ENCODE measurements at places on chromosomes 5 and 9. TPM values are rescaled to one million over a fixed set of nuclear protein-coding genes. Genes with fewer than 3 reads are reported as not detected.

DNA sequence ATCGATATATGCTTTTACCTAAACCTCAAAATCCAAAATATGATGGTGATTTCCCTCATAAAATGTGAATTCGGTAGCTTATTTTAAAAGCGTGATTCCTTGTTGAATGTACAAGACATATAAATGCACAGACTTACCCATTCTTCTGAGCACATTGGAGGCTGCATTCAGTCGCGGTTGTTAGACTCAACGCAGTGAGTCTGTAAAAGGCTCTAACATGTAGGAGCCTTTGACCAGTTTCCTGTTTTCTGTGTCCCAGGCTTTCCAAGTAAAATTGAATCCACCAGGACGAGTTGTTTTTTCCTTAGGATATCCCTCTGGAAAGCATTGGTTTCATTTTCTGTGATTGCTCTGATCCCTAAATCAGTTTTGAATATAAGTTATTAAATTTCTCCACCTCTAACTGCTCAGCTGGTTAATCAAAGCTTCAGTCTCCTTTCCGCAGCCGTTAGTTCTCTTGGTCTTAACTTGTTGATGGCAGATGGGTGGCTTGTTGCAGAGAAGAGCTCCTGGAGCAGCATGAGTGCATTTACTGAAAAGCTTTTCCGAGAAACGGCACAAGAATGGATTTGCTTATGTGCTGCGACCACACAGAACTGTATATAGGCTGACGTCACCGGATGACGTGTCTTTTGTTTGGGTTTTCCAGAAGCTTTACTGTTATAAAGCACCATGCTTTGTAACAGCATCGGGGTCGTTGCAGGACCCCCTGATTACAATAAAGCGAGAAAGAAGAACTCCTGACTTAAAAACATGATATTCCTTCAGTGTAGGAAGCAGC lies at the start of gene LRRTM2:
Gene LRRTM2 (minus strand): TSS at position 565 of the 781 bp plus-strand sequence. CDS start 424 bp downstream, at position 141.
- DNase-seq: peak; percentile 88

DNA sequence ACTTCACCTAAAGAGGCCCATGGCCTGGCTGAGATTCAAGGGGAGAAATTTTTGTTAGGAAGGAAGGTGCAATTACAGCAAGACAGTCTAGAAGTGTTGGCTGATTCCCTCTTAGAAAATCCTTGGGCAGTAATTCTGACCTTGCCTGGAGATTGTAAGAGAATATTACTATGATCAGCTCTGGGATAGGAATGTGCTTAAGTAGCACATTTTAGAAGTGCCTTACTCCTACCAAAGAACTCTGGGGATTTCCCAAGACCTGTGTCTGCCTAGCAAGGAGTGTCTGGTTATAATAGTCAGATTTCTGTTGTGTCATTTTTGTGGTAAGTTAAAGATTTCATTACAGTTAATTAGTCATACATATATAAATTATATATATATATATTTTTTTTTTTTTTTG lies 52.3 kb downstream of the NLN start:
- peak; percentile 21 for DNase-seq

Gene S1PR3
- 26.2 TPM for total RNA-seq

- no peak for DNase-seq
Measured at GRCh38 chr5:2738700-2739359, 12.6 kb downstream of the IRX2 start.

DNA sequence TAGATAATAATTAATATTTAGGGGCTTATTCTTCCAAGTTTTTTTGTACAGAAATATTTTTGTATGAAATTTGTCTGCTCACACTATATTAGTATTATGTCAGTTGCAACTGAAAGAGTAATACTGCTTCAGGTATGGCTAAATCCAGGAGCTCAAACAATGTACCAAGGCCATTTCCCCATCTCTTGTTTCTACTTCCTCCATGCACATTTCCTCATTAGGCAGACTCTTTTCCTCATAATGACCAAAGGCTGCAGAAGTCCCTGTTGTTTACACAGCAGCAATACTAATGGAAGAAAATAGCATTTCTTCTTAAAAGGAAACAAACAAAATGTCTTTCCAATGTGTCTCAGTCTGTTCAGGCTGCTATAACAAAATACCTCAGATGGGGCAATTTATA lies 9.2 kb upstream of the OTULINL start:
- no peak for DNase-seq

Gene REXO4
- total RNA-seq: 9.0 TPM

GRCh38 chr5:150347451-150347850 lies 10.0 kb upstream of the TCOF1 start:
- DNase-seq: no peak

DNA sequence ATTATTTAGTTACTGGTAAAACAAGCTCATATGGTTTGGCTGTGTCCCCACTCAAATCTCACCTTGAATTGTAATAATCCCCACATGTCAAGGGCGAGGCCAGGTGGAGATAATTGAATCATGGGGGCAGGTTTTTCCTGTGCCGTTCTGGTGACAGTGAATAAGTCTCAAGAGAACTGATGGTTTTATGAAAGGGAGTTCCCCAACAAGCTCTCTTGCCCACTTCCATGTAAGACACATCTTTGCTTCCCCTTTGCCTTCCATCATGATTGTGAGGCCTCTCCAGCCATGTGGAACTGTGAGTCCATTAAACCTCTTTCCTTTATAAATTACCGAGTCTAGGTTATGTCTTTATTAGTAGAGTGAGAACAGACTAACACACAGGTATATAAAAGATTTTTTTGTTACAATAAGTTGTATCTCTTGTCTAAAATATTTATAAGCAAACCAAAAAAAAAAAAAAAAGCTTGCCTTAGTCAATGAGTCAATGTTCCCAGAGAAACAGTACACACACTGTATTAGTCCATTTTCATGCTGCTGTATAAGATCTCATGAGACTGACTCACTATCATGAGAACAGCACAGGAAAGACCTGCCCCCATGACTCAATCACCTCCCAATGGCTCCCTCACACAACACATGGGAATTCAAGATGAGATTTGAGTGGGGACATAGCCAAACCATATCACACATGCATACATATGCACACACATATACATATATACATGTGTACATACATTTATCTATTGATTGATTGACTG lies 138.3 kb downstream of the BASP1 start:
- DNase-seq: no peak

- DNase-seq: no peak
Measured at GRCh38 chr9:29861803-29862202, 2288.5 kb upstream of the C9orf72 start.

GRCh38 chr5:93789173-93790067 lies 48.0 kb upstream of the POU5F2 start:
- DNase-seq: no peak

Gene KCNIP1
- 82.4 TPM for total RNA-seq

DNA sequence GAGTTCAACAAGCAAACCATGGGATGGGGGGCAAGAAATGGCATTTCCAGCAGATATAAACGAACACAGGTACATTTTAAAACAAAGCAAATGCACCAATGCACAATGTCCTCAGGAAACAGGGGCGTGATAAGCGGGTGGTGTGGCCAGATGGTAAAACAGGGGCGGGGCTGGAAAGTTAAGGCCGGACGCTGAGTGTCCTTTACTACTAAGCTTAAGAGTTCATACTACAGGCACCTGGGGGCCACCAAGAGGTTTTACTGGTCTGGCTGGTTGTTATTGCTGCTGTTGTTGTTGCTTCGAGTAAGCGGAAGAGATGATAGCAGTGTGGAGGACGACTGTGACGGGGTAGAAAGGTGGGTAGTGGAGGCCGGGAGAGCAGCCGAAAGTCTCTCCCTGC lies 99.8 kb downstream of the ATPSCKMT start:
- DNase-seq: no peak

Gene WDR38
- 0.59 TPM for total RNA-seq

GRCh38 chr9:130154816-130155215 lies 17.4 kb upstream of the NCS1 start:
- no peak for DNase-seq

Gene HAVCR1
- 0.20 TPM for total RNA-seq

GRCh38 chr5:172008111-172008455 lies 1.6 kb upstream of the FBXW11 start:
- no peak for DNase-seq

Gene KIF4B
- 0.20 TPM for total RNA-seq

- DNase-seq: peak; percentile 21
Measured at GRCh38 chr9:13971966-13972655, 341.8 kb downstream of the NFIB start.

Gene CATSPER3
- total RNA-seq: 0.33 TPM

Gene PCDHGA9
- 10.9 TPM for total RNA-seq

GRCh38 chr9:132980157-132980556 lies 1.7 kb downstream of the GFI1B start:
- no peak for DNase-seq

Gene SLC30A5
- total RNA-seq: 68.9 TPM

DNA sequence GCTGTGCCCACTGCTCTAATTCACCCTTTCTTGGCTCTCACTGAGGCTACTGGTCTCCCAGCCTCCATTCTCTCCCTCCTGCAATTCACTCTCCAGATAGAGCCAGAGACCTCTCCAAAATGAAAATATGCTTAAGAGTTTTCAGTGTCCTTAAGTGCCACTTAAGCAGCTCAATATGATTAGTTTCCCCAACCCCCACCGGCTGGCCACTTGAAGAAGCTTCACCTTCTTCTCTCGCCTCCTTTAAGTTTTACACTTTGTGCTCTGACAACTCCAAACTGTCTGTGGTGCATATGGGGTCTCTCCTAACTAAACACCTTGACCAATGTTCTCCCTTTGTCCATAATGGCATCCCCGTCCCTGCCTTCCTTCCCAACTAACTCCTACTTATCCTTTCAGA lies 53.4 kb downstream of the CDK5RAP2 start:
- DNase-seq: no peak

GRCh38 chr9:114364134-114365041 lies 23.4 kb downstream of the AKNA start:
- DNase-seq: no peak

DNA sequence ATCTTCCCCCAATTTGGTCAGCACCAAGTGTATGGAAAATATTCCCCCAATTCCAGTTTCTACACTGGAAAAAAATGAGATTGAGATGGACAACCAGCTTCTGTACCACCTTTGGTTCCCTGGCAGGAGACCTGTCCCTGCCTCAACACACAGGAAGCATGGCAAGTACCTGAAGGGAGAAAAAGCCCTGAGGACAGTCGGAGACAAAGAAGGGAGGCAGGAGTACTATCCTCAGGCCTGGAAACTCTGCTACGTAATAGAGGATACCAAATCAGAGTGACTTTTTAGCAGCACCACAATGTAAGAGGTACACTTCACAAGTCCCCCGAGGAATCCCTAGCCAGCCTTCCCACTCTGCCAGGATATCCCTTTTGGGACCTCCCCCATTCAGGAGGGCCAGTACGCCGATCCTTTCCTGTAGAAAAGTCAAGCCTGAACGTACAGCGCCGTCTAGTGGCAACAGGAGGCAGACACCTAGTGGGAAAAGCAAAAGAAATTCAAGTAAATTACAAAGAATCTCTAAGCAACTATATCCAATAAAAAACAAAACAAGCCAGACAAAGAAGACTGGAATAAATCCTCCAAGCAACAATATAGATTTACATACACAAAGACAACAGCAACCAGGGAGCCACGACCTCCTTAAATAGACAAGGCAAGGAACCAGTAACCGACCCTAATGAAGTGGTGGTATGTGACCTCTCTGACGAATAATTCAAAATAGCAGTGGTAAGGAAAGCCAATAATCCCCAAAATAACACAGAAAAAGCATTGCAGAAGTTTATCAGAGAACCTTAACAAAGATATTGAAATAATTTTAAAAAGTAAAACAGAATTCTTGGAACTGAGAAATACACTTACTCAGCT lies 63.3 kb upstream of the SLCO6A1 start:
- no peak for DNase-seq

DNA sequence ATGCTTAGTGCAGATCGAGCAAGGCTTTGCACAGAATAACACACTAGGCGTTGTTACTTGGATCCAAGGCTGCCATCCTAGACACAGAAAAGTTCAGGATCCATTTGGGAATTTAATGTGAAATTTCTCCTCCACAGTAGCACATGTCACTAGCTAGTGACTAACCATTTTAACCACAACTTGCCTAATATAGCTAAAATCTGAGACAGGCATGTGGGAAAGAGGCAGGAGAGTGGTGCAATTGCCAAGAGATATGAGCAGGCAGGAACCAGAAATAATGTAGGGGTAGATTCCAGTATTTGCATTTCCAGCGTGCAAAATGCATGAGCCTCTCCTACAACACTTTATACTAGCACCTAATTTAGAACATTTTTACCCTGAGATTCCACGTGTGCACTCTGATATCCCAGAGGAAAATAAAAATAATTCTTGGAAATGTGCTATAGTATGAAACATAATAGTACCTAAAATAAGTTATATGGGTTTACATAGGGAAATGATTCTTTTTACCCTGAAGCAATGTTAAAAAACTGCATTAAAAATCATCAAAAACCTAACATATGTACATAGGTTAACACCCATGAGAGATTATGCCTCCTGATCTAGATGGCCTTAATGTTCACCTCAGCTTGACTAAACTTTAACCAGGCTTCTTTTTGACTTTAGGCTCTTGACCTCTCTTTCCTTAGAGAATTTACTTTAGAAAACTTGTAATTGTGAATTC lies 1230.6 kb upstream of the NUDT12 start:
- no peak for DNase-seq

Gene SIL1
- 23.0 TPM for total RNA-seq

DNA sequence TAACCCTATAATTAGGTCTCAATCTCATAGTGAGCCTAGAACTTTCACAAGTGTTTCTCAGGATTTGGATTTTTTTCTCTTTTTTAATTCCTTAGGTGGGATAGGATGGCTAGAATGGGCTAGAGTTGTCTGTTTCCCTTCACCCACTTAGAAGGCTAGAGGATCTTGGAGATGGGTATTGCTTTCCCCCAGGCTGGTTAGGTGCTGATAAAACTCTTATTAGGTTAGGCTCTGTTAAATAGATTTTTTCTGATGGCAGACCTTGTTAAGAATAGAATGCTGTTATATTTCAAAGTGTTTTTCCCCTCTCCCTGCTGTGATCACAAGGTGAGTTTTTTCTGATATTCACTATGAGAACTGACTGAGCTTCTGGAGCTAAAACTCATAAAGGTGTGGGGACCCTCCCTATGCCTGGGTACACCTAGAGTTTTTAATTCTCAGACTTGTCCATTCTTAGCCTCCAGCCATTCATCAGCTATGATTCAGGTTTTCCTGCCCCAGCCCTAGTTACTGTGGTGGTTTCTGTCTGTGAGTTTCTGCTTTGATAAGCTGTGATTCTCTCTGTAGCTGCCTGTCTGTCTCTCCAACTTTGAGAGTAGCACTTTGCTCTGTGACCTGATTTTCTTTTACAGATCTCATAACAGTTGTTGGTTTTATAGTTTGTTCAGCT lies 132.4 kb downstream of the HACD4 start:
- DNase-seq: no peak

GRCh38 chr9:16954040-16954439 lies 83.6 kb upstream of the BNC2 start:
- no peak for DNase-seq
